ENCODE measurements at places on chromosomes 16 and 17.

- no peak for DNase-seq
These were observed 2.8 kb upstream of the PRKAR1A start for GRCh38 chr17:68509141-68510057.

DNA sequence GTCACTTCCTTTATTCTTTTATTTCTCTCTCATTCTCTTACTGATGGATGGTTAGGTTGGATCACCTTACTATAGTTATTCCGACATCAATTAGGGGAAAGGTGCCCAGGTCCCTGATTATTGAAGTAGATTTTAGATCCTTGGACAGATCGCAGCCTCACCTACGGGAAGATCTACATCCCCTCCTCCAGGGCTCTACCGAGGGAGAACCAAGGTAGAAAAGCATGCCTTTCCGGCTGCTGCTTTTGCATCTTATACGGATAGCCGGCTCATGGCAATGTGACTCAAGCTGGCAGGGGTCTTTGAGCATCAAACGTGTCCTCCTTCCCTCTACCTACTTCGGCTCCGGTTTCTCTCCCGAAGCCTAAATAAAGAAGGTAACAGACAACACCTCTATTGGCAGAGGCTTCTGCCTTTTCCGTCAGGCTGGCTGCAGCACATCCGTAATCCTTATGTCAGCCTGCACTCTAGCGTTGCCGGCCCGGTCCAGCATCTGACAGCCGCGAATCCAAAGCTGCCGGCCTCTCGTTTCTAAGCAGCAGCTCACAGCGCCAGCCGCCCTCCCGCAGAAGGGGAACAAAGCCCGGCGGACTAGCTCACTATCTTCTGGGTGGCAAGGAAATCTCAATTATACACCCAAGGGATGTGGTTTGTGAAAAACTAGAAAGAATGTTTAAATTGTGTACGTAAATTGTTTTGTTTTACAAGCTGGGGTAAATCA, 46.9 kb downstream of the IRX6 start:
- peak; percentile 40 for DNase-seq

DNA sequence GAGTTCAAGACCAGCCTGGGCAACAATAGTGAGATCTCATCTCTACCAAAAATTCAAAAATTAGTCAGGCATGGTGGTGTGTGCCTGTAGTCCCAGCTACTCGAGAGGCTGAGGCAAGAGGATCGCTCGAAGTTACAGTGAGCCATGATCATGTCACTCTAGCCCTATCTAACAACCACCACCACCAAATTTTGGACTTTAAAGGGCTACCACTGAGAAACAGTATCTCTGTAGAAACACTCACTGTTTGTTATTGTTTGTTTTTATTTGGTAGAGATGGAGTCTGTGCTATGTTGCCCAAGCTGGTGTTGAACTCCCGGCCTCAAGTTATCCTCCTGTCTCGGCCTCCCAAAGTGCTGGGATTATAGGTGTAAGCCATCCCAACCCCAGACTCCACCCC, 1.3 kb upstream of the UBALD2 start:
- no peak for DNase-seq

DNA sequence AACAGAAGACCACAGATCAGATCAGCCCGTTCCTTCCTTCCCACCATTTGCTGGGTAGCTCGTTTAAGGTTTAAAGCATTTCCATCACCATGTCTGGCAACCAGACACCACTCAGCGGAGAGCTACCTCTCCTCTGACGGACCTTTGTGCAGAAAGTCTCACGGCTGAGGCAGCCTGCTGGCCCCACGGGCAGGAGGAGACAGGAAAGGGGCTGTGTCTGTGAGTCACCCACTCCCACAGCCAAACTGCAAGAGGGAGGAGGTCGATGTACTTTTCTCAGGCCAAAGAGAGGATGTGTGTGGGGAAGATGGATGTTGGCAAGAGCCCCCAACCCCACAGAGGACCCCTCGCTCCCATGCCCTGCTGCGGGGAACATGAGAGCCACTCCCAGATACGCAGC, 92.1 kb downstream of the ZNF423 start:
- DNase-seq: no peak

DNA sequence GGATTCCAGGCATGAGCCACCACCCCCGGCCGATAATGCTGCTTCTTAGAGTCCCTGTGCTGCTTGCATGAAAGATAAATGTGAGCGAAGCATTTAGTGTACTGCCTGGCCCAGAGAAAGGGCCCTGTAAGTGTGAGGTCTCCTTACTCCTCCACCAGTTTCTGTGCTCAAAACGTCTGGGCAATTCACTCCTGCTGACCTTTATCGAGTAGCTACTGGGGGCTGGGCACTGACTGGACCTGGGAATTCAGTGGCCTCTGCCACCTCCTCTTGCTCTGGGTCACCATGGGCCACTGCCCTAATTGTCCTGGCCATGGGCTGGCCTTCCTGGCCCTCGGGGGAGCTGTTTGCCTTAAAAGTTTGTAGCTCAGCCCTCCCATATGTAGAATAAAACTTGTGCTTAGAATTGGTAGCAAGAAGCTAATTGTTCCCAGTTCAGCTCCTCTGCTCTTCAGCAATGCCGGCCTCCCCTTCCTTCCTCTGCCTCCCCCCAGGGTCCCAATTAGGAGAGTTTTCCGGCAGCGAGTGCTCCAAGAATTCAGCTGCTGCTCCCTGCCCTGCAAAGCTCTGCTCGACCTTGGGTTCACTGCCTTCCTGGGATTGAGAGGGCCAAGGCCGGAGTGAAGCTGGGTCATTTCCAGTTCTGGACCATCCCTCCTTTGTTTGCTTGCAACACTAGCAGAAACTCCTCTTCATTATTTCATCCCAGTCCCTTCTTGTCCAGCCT, 98.9 kb upstream of the CDC42EP4 start:
- no peak for DNase-seq

GRCh38 chr17:970364-970763, 9.2 kb downstream of the NXN start:
- DNase-seq: no peak

DNA sequence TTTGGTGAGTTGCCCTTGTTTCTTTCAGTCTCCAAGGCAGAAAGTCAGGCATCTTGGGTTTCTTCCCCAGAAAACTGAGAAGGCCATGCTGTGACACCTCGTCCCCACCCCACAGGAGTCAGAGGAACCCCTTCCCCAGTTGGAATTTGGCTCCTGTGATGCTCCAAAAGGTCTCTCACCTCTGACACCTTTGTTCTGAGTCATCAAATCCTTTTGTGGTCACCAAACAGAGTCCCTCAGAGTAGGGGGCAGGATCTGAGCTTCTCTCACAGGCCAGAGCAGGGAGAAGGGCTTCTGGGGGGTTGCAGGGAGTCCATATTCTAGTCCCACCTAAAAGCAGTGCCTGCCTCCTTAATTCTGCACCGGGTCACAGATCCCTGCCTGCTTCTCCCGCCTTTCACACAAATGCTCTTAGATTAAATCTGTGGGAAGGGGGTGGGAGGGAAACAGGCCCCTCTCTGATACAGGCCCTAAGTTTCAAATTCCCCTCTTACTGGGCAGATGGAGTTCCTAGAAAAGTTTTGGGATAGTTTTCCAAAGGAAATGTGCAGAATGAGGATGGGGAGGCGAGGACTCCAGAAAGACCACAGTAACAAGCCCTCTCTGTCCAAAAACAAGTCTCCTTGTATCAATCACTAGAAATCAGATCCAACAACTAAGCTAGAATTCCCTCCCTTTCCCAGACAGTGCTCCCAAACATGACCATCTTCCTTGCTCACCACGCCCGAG, 1.3 kb downstream of the PHOSPHO1 start:
- no peak for DNase-seq

DNA sequence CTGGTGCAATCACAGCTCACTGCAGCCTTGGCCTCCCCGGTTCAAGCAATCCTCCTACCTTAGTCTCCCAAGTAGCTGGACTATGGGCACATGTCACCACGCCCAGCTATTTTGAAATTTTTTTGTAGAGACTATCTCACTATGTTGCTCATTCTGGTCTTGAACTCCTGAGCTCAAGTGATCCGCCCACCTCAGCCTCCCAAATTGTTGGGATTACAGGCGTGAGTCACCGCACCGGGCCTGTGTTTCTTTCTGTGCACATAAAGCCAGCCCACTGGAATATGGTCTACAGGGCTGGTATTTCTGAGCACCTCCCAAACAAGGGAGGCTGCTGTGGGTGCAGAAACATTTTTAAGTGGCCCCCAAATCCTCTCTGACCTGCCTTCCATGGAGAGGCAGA, 8.4 kb downstream of the TMEM95 start:
- no peak for DNase-seq

DNA sequence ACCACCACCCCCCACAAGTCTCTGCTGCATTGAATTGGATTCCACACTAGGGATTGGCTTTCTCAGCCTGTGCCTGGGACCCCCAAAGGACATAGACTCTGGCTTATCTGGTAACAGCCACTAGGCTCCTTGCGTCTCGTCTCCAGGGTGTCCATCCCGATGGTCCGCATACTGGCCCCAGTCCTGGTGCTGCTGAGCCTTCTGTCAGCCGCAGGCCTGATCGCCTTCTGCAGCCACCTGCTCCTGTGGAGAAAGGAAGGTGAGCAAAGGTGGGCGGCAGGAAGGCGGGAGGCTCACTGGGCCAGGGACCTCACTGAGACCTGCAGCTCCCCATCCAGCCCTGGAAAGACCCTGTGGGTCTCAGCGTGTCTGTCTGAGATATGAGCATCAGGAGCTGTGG, 8.1 kb downstream of the CD300LG start:
- no peak for DNase-seq

DNA sequence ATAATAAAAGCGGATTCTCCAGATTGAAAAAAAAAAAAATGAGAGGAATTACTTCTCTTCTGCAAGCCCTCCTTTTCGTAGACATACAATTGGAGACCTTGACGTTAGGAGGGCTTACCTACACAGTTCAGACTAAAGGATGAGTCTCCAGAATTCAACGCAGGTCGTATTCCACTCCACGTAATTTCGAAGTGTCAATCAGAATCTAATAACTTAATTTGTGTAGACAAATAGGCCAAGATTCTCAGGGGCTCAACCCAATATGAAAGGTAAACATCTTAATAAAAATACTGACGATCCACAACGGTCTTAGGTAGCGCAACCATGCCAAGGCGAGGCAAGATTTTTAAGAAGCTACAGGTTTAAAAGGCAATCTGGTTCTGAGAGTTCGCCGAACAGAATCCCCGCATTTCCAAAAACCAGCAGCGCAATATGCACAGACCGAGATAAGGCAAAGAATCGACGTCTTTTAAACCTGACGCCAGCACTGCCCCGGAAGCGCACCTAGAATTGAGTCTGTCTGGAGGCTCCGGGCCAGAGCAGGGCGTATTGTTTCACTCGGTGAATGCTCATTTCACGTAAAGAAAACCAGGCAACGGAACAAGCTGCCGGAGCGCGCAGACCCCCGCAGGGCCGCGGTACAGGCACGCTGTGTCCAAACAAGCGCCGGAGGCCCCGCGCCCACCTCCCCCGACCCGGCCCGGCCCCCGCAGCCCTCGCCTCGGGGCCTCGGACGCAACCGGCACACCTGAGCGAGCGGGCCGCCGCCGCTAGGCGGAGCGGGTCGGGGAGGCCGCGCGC, 623 bp downstream of the MBTPS1 start:
- DNase-seq: no peak

DNA sequence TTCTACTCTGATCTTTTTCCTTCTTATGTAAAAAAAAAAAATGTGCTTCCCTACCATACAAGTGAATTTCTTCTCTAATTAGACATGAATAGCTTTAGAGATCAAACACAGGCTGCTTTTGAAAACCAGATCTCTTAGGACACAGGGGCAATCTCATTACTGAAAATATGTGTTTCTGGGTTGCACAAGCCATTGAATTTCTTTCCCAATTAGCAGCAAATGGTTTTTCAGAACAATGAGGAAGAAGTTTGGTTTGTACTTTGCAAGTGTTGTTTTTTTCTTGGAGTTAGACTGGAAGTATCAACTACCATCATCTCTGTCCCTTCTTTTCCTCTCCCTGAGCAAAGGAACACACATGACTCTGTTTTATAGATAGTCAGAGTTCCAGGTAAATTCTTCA, 5.6 kb upstream of the ANKS4B start:
- no peak for DNase-seq

DNA sequence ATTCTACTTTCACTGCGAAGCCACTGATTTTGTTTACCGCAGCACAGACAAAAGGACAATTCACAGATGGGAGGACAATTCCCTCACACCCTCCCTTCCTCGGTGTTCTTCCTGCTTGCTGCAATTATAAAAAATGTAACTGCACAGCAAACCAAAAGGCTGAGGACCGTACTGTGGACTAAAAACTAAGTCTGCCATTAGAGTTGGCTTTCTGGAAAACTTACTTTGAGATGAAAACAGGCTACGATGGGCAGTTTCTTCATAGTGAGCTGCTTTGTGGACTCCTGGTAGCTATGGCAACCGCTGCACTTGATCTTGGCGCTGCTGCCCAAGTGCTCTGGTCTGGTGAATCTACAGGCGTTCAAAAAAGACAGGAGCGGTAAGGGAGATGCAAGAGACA, 35.2 kb downstream of the USP22 start:
- no peak for DNase-seq

DNA sequence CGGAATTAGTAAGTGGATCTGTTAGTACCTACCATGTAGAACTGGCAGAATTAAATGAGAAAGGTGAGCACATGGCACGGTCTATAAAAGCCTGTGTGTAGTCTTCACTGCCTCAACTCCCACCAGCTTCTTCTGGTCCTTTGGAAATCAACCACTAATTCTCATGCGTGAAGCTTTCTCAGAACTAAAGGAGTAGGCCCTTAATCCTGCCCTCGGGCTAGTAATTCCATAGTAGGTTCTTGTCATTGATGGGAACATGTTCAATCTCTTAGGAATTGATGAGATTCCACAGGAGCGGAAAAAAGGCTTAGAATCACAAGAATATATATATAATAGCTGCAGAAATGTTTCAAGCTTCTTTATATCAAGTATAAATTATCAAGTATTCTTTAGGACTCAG, 21.7 kb downstream of the CDR2 start:
- no peak for DNase-seq

- DNase-seq: no peak
These were observed 985.0 kb upstream of the GOT2 start for GRCh38 chr16:59719121-59719520.

Measured in left renal pelvis (tissue), 4 donors.